GM10248 (cell line): ENCODE measurements at places on chromosomes 13 and 19.

- DNase-seq: no peak
Observed at GRCh38 chr19:5926641-5927440, 12.8 kb downstream of the CAPS start.

DNA sequence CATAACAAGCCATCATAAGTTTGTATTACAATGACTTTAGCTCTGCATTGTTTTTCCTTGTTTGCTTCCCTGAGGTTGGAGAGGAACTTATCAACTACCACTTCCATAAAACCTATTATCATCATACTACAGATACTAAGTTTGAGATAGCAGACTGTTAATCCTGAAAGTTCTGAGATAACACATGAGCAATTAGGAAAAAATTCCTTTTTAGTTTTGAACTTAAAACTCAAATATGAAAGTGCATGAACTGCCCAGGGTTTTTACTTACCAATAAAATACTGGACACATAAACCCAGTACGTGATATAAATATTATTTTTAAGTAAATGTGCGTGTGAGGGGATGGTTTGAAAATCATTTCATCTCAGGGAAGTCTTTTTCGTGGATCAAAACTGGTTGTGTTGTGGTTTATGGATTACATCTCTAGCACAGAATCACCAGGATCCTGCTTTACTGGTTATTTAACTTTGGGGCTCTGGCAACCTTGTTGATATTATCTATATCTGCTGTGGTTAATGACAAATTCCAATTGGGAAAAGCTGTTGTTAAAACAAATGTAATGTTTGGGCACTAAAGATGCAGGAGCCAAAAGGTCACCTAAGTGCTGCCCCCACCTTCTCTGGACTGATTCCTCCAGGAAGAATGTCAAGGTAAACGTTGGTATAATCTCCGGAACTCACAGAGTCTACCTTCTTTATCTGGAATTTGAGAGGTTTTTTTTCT, 12.4 kb downstream of the CDX2 start:
- no peak for DNase-seq

- no peak for DNase-seq
Observed at GRCh38 chr19:10226376-10227025, 4.6 kb downstream of the S1PR2 start.

DNA sequence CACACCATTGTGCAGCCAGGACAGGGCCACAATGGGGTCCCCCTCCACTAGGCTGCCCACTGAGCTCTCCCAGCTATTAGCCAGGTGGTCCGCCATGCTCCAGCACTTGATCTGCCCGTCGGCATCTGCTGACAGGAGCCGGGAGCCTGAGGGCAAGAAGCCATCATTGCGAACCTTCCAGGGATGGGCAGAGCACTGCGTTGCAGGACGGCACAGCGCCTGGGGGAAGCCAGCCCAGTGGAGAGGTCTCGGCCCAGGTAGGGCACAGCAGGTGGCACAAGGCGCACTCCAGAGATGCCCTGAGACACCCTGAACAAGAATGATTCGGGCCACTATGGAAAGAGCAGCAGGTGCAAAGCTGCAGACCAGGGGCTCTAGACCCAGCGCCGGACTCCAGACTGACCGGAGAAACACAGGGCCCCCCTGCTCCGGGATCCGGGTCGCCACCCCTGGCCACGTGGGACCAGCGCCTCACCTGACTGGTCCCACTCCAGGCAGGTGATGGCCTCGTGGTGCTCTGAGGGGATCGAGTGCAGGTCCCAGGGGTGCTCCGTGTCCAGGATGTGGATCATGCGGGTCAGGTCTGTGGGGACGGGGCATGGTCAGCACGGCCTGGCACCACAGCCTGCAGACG, 3.2 kb downstream of the MED16 start:
- no peak for DNase-seq

- DNase-seq: no peak
Observed at GRCh38 chr19:18737954-18738351, 53.2 kb downstream of the COMP start.

DNA sequence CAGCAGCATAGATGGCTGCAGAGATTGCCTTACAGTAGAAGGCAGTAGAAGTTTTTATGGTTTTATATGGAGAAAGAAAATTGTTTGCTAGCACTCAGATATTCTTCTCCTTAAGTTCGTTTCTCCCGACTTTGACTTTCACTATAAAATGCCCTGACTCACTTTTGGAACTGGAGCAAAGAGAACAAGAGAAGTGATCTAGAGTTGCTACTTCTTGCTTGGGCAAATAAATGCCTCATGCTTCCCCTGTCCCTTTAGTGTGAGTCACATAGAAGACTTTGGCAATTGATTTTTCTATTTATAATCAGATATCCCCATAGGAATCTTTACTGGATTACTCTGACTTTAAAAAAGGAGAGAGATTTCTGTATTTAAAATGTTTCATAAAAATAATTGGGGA, 46.9 kb downstream of the ITGBL1 start:
- DNase-seq: no peak

DNA sequence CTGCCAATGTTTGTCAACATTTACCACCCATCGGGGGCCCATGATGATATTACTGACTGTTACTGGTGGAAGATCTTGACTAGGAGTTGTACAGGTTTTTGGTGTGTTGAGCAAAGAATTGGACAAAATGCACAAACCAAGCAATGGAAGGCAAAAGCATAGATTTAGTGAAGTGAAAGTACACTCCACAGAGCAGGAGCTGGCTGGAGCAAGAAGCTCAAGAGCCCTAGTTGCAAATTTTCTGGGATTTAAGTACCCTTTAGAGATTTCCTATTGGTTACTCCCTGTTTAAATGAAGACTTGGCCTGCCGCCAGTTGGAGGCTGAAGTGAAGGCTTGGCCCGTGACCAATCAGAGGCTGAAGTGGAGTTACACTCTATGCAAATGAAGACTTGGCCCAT, 128.6 kb upstream of the KL start:
- no peak for DNase-seq

DNA sequence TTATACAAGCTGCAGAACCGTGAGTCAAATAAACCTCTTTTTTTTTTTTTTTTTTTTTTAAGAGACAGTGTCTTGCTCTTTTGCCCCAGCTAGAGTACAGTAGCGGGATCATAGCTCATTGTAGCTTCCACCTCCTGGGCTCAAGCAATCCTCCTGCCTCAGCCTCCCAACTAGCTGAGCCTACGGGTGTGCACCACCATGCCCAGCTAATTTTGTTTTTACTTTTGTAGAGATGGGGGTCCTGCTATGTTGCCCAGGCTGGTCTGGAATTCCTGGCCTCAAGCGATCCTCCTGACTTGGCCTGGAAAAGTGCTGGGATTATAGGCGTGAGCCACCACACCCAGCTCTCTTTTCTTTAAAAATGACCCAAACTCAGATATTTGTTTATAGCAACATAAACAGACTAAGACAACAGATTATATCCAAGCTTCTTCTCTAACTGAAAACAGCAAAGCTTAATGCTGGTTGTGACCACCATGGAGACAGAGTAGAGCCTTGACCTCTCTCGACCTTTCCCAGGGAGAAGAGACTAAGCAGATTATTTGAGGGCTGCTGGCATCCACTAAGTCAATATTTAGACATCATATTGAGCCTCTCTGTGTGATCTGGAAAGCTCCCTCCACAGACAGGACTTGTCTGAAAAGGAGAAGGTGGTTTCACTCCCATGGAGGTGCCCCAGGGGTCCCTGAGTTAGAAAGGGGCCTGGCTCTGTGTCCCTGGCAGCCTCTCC, 150.0 kb downstream of the KCTD15 start:
- DNase-seq: no peak

- no peak for DNase-seq
Observed at GRCh38 chr19:14565765-14566711, 5.8 kb downstream of the NDUFB7 start.

DNA sequence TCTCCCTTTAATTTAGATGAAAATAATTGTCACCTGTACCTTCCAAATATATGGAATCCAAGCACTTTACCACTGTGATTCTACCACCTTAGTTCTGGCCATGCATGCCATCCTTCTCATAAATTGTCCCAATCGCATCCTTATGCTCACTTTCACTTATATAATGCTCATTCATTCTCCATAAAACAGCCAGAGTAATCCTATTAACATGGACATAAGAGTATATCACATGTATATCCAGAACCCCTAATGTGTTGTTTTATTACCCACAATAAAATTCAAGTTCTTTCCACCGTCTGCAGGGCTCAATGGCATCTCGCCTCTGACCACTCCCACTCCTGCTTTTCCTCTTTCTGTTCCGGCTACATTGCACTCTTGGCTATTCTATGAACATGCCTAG, 597.5 kb upstream of the MIR17HG start:
- no peak for DNase-seq

DNA sequence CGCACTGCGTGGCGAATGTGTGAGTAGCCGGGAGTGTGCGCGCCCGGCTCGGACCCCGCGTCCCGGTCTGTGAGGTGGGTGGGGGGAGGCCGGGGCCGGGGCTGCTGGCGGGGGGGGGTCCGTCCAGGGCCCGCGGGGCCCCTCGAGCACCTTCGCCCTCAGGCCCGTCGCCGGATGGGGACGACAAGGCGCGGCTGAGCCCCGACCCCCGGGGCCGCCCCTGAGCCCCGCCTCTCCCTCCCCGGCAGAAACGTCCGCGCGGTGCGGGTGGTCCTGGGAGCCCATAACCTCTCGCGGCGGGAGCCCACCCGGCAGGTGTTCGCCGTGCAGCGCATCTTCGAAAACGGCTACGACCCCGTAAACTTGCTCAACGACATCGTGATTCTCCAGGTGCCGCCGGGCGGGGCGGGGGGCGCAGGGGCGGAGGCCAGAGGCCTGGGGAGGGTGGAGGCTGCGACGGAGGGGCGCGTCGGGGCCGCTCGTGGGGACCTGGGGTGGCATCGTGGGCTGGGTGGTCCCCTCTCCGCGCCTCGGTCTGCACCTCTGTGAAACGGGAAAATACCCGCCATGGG, 997 bp downstream of the ELANE start:
- no peak for DNase-seq

- DNase-seq: no peak
Observed at GRCh38 chr13:99280166-99280565, 22.0 kb upstream of the GPR18 start.

DNA sequence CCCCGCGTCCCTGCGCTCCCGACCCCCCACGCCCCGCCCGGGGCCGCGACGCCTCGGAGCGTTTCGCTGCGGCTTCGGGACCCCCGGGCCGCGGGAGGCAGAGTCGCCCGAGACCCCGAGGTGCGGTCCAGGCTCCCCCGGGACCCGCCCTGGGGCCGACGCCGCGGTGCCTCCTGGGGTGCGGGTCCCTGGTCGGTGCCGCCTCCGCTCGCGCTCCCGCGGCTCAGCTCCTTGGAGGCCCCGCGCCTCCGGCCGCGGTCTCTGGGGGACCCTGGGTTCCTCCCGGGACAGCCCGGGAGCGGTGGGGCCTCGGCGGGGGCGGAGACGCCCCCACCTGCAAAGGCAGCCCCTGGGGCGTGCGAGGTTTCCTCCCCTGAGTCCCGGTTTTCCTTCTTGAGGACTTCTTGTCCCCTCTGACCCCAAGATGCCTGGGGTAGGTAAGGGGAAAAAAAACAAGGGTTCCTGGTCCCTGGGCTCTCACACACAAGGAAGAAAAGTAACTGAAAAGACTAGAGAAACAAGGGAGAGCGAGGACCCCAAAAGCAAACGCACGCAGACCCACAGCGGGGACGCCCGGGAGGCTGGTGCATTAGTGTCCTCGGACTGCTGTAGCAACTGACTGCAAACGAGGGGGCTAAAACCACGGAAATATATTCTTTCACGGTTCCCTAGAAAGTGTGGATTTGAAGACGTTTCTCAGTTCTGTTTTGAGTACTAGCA, 740 bp downstream of the ZNF555 start:
- DNase-seq: peak; percentile 28

- DNase-seq: no peak
Observed at GRCh38 chr13:23629566-23630272, 59.5 kb downstream of the TNFRSF19 start.

GRCh38 chr13:23987331-23987894, 90.1 kb upstream of the C1QTNF9B start:
- no peak for DNase-seq

DNA sequence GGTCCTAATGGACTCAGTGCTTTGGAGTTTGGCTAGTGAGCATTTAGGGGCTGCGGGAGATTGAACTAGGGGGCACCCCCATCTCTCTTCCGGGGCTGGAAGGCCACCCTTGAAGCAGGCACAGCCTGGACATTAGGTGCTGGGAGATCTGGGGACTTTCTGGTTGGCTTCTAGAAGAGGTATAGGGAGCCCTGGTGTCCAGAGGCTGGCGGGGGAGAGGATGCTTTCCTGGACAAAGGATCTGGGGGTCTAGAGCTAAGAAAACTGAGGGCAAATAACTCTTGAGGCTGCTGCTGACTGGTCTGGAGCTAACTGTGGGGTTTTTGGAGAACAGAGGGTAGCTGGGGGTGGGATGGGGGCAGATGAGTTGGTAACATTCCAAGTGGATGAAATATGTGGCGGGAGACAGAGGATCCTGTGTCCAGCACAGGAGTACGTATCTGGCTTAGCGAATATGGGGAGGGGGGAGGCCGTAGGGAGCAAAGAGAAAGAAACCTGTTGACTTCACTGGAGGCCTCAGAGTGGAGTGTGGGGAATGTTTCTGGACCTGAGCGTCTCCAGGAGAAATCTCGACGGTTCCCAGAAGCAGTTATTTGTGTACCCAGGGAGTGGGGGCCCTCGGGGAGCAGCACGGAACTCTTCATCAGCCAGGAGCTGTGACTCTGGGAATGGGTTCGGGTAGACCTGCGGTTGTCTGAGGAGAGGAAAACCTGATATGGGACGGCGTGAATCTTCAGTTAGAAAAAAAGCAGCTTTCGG, 1.4 kb downstream of the HNRNPUL1 start:
- peak; percentile 24 for DNase-seq

- DNase-seq: no peak
Observed at GRCh38 chr19:35501684-35502083, 11.4 kb upstream of the KRTDAP start.

- DNase-seq: peak; percentile 21
Observed at GRCh38 chr19:47232422-47233211, 1.6 kb upstream of the BBC3 start.

DNA sequence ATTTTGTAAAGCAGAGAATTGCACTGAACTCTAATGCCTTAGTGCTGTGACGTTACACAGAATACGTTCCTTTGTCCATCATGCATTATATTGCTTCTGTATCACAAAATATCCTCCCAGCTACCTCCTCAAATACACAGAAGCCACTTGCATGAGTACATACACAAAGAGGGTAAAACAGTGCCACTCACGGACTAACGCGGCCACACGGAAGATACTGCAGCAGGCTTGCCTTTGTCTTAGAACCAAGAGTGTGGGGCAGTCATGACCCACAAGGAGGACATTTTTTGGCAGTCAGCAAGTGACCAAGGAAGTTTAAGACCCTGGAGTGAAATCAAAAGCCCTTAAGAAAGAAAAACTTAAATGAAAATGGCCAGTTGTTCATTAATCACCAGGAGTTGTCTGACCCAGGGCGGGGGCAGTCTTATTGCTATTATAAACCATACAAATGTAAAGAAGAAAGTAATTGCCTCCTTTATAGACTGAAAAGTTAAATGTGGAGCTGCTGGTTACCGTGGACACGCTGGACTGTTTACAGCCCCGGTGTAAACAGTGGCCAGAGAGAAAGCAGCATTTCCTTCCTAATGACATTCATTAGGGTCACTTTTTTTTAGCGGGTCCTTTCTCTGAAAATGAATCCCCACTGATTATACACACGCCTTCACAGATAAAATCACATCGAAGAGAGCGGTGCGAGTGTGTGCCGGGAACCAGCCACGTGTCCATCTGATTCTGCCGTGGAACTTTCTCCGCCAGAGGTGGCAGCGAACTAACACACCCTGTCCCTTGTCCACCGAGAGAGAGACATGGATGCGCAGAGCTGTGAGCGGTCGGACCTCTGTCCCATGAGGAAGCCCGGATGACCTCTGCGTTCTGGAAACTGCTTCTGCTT, 66.8 kb downstream of the SOX1 start:
- DNase-seq: no peak

- no peak for DNase-seq
Observed at GRCh38 chr13:72145383-72145782, 278.4 kb upstream of the DACH1 start.
